ENCODE measurements at places on chromosomes 1 and 21. TPM values are rescaled to one million over a fixed set of nuclear protein-coding genes. Genes with fewer than 3 reads are reported as not detected.

Gene KLHDC9
- 3.4 TPM for total RNA-seq

Gene RAB13
- total RNA-seq: 6.6 TPM

Gene MATN1
- under 0.01 TPM for total RNA-seq

Gene PLA2G2A
- total RNA-seq: not detected

Gene PLEKHA6
- 10.3 TPM for total RNA-seq

Gene CDC7
- 20.4 TPM for total RNA-seq

Gene FBXO28
- total RNA-seq: 34.7 TPM

Gene TMPRSS3
- not detected for total RNA-seq

Gene OR6N1
- total RNA-seq: not detected

Gene SPATA6
- total RNA-seq: 7.9 TPM

Gene SLAMF9
- not detected for total RNA-seq

Gene ELF3
- 0.74 TPM for total RNA-seq

Gene OR2T11
- not detected for total RNA-seq

Gene MAP3K7CL
- 0.98 TPM for total RNA-seq

Gene TCEA3
- total RNA-seq: 4.4 TPM

Gene CLCNKB
- total RNA-seq: under 0.01 TPM

Gene COQ8A
- 16.7 TPM for total RNA-seq

Gene DYNLT5
- 6.4 TPM for total RNA-seq

Gene GART
- 91.0 TPM for total RNA-seq

Gene DMBX1
- total RNA-seq: not detected

Gene ABCA4
- total RNA-seq: 0.25 TPM

Gene NUP210L
- total RNA-seq: under 0.01 TPM

Gene S100A7
- not detected for total RNA-seq
